ENCODE measurements at places on chromosomes 12 and 14.

DNA sequence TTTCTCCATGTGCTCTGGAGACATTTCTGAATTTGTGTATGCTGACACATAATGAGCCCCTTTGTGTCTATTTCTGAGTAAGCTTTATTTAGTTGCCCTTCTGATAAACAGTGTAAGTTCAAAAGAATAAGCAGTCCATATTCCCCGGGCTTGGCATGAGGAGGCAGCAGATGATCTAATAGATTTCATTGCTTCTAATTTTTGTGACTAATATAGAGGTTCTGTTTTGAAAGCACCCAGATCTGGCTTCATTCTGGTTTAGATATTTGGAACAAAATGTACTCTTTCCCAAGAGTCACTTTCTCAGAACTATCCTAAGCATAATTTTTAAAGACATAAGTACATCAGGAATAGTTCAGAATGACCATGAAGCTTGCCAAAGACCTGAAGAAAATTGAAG, 290.9 kb downstream of the BTG1 start:
- DNase-seq, result no peak

DNA sequence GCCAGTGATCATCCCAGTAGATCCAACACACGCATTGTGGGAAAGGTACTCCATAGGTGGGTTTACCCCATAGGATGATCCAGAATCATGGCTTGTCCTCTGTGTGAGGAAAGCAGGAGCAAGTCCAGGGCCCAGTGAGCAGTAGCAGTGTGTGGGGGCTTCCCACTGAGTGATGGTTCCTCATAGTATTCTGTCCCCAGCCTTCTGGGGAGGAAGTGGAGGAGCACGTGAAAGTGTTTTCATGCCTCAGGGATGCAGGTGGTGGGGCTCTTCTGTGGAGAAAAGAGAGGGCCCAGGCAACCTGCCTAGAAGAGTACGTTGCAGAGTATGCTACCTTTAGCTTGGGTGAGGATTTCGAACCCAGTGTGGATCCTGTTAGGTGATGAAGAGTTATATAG, 56.5 kb downstream of the SUSD6 start:
- no peak for DNase-seq

DNA sequence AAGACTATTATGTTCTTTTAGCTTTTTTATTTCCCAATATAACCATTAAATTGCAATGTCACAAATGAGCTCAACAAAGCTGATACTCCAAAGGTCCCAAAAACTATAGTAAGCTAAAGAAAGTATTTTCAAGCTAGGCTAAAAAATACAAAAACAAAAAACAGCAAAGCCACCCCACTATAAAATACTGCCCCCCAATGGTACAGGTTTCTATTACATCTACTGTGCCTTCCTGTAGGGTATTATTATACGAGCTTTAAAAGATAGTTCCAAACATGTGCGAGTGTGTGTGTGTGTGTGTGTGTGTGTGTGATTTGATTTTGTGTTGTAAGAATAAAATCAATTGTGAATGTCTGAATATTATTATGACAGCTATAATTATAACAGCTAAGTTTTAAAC, 1.1 kb downstream of the IFNG start:
- DNase-seq, result no peak

- DNase-seq, result no peak
Measured at GRCh38 chr12:53489242-53489864, 9.9 kb downstream of the MAP3K12 start.

DNA sequence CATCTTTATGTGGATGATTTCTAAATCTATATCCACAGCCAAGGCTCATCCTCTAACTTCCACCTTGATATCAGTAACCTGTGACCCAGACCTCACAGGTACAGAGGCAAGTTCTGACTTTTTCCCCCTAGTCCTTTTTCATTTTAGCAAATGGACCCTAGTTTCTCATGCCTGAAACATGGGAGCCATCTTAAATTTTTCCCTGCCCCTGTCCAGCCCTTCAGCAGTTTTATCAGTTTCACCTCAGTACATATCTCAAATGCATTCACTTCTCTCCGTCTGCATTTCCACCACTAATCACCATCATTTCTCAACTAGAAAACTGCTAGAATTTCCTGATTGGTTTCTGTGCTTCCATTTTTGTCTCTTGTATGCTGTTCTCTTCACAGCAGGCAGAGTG, 79.3 kb downstream of the DIP2B start:
- DNase-seq, result no peak

DNA sequence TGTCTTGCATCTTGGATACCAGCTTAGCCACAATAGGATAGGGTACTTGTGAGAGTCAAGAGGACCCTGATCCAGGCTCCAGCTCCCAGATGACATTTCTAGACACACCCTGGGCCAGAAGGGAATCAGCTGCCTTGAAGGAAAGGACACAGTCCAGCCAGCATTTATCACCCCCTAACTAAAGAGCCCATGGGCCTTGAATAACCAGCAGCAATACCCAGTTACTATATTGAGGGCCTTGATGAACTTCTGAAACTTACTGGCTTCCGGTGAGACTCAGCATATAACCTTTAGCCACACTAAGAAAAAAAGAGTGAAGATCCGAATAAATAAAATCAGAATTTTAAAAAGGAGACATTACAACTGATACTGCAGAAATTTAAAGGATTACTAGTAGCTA, 1135.4 kb downstream of the LRFN5 start:
- DNase-seq, result no peak

- DNase-seq, result no peak
Measured at GRCh38 chr14:85535991-85536832, 6.3 kb downstream of the FLRT2 start.

DNA sequence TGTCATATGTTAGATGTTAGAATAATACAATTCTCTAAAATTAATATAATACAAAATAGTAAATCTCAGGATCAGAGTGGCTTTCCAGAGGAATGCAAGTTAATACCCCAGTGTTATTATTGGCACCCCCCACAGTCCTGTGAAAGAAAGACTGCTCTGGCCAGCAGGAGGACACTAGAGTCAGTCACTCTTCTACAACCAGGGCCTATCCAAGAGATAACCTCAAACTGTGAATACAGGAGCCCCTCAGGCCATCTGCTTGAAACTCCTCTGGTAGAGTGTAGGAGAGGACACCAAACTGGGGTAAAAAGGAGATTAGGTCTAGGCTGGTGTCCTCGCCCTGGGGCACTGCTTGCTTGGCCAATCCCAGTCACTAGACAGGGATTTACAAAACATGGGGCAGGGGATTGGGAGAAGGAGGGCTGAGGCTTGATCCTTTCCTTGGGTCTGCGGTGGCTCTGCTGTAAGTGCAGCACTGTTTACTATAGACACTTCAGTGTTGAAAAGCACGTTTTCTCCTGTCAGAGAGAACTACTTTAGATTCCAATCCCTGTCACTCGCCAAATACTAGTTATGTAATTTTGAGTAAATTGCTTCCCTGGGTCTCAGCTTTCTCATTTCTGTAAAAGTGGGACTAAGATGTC, 44.5 kb upstream of the PTPRR start:
- no peak for DNase-seq

- no peak for DNase-seq
Measured at GRCh38 chr12:106254724-106255123, 6.9 kb upstream of the CKAP4 start.

GRCh38 chr14:87179936-87180335, 813.0 kb downstream of the GALC start:
- DNase-seq, result no peak

DNA sequence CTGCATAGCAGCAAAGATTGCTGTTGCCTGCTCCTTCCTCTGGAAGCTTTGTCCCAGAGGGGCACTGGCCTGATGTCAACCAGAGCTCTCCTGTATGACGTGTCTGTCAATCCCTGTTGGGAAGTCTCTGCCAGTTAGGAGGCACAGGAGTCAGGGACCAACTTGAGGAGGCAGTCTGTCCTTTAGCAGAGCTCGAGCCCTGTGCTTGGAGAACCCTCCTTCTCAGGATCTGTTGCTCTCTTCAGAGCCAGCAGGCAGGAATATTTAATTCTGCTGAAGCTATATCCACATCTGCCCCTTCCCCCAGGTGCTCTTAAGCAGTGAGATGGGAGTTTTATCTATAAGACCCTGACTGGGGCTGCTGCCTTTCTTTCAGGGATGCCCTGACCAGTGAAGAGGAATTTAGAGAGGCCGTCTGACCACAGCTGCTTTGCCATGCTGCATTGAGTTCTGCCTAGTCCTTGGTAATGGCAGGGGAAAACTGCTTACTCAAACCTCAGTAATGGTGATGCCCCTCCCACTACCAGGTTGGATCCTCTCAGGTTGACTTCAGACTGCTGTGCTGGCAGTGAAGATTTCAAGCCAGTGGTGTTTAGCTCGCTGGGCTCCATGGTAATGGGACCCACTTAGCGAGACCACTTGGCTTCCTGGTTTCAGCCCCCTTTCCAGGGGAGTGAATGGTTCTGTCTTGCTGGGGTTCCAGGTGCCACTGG, 218.6 kb upstream of the SLC38A2 start:
- DNase-seq, result no peak

DNA sequence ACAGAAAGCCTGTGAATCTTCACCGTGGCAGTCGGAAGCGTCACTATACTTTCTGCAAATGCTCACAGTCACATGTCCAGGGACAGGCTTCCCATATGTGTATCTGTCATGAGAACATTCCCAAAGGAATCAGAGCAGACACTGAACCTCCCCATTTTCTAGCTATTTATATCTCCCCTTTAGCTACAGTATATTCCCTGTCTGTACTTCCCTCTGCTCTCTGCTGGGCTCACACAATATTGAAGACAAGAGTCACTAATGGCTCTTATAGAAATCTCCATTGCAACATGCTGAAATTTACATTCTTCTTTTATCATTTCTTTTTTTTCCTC, 8.2 kb downstream of the A2M start:
- no peak for DNase-seq

DNA sequence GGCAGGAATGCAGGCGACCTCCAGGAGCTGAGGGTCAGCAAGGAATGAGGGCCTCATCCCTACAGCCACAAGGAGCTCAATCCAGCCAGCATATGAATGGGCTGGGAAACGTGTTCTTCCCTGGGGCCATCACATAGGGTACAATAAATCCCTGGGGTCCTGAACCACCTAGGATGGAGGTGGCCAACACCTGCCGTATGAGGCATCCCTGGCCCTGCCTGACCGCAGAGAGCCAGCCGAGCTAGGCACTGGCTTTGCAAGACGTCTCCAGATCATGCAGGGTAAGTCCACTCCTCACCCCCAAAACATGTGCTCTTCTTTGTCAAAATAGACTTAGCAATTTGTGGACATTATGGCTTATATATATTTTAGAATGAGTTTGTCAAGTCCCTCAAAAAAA, 303.7 kb upstream of the DIO3 start:
- no peak for DNase-seq

- no peak for DNase-seq
Measured at GRCh38 chr12:43406801-43407200, 145.2 kb downstream of the ADAMTS20 start.

DNA sequence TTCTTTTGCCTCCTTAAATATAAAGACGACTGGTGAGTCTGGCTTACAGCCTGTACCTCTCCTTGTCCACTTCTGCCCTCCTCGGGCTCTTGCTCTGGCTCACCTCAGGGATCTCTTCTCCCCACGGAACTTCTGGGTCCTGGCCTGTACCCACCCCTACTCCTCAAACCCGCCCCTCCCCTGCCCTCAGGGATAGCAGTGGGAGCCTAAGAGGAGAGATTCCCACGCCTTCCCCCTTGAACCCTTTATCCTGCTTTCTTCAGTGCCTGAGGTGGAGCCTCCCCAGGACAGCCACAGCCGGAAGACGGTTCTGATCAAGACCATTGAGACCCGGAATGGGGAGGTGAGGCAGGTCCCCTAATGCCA, 2.7 kb downstream of the PRPH start:
- no peak for DNase-seq

DNA sequence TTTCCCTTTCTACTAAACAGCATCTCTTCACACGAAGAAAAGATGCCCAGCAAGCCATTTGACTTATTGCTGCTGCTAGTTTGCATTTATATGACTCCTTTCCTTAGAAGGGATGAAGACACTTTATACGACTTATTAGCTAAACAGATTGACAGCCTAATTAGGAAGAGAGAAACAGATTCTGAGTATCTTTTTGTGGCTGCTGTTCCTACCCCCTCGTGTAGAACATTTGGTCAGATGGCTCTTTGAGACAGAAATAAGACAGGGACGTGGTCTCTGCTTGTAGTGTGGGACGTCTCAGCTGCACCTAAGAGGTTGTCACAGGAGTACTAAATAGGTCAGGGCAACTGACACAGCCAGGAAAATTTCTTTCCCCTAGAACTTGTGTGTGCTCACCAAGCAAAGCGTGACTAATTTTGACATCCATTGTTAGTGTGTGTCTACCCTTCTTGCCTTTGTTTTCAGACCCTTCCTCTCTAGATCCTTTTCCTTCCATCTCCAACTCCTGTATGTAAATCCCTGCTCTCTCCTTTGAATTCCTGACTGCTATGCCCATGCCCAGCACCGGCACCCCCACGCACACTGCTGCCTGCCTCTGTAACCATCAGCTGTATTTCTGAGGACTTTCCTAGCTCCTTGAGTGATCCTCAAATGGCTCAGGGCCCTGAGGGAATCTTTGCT, 83.2 kb downstream of the DAD1 start:
- no peak for DNase-seq

- DNase-seq, result no peak
Measured at GRCh38 chr12:85865890-85866289, 8.2 kb upstream of the NTS start.

GRCh38 chr12:78559886-78560285, 304.7 kb upstream of the SYT1 start:
- no peak for DNase-seq

- DNase-seq, result peak; percentile 23
Measured at GRCh38 chr14:60561845-60562746, 53.1 kb downstream of the SIX6 start.

GRCh38 chr14:61196792-61197191, 84.3 kb downstream of the TMEM30B start:
- DNase-seq, result no peak

- DNase-seq, result no peak
Measured at GRCh38 chr12:23891115-23891514, 58.4 kb downstream of the SOX5 start.

GRCh38 chr14:89128311-89129026, 288.6 kb downstream of the FOXN3 start:
- no peak for DNase-seq

DNA sequence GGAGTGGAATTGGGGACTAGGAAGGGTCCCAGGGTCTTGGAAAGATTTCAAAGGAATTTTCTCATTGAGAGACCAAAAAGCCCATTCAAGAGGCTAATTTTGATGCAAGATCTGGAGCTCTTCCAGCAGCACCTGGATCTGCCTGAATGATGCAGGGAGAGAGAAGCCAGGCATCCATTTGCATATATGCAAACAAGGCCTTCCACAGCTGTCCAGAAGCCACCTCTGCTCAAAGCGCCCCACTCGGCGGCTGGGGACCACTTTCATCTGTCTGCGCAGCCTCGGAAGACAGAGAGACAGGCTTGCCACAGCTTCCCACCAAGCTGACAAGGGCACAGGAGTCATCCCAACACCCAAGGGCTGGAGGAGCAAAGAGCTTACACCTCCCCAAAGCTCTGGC, 295.6 kb downstream of the DPF3 start:
- DNase-seq, result no peak

- DNase-seq, result no peak
Measured at GRCh38 chr14:100640471-100641273, 53.5 kb upstream of the BEGAIN start.

- no peak for DNase-seq
Measured at GRCh38 chr14:94307410-94307992, 14.4 kb upstream of the SERPINA10 start.

- DNase-seq, result no peak
Measured at GRCh38 chr14:64387232-64387781, 846 bp upstream of the MTHFD1 start.
